ENCODE measurements at places on chromosomes 12 and 14.
A peak's percentile ranks its signal among the peaks of the same experiment; 100 is the strongest.

- peak overlapping the region; percentile 90 for H3K27ac ChIP-seq
- peak overlapping the region; percentile 76 for H3K4me3 ChIP-seq
- H3K27me3 ChIP-seq: no peaks in the 10 kb centered on the region
- H3K36me3 ChIP-seq: peaks cover 15% of the 10 kb centered on the region
- DNase-seq: peak; percentile 77
These were observed 738 bp downstream of the CKAP4 start for GRCh38 chr12:106246891-106247673.

- DNase-seq: peak; percentile 44
- no peaks in the 10 kb centered on the region for H3K36me3 ChIP-seq
- no peak overlapping the region for H3K4me3 ChIP-seq
- peak overlapping the region; percentile 79 for H3K27ac ChIP-seq
- H3K27me3 ChIP-seq: no peaks in the 10 kb centered on the region
These were observed 74.3 kb downstream of the SSPN start for GRCh38 chr12:26269562-26270284.

DNA sequence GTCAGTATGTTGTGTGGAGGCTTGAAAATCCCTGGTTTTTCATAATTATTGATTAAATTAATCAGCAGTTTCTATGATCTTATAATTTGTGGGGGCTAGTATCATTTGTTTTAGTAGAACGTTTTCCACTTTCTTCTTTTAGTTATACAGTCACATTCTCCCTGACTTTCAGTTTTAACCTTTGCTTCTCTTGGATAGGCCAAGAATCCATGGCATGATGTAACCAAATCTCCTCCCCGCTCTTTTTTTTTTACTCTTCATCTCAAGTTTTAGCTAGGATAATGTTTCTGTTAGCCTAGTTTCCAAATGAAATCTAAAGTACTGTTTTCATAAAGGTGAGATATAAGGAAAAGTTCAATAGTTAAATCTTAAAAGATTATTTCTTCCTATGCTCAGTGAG lies 106.5 kb downstream of the TMEM117 start:
- no peaks in the 10 kb centered on the region for H3K4me1 ChIP-seq
- H3K27ac ChIP-seq: no peak overlapping the region
- no peaks in the 10 kb centered on the region for H3K36me3 ChIP-seq

DNA sequence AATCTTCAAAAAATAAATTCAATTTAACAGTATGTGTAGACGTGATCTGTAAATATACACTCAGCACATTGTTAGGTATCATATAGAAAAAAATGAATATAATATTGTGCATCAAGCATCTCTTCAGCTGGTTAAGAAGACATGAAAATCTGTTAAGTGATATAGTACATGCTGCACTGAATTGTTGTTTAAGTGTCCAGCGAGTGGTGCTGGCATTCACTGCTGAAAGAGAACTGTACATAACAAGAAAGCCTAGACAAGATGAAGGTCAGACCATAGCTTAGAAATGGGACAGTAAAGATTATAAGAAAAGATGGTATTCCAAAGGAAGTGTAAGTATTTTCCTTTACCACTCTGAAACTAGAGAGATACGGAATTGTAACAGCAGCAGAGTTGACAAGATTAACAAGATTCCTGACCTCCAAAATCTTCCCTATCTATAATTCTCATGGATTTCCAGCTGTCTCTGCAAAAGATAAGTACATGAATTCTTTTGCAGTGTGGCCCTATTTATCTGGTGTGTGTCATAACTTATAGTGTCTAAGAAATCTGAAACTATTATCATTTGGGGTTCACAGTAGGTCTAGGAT lies 198.6 kb downstream of the FLRT2 start:
- H3K4me3 ChIP-seq: no peak overlapping the region
- no peaks in the 10 kb centered on the region for H3K36me3 ChIP-seq
- H3K4me1 ChIP-seq: no peaks in the 10 kb centered on the region
- H3K27ac ChIP-seq: no peak overlapping the region
- no peak for DNase-seq

DNA sequence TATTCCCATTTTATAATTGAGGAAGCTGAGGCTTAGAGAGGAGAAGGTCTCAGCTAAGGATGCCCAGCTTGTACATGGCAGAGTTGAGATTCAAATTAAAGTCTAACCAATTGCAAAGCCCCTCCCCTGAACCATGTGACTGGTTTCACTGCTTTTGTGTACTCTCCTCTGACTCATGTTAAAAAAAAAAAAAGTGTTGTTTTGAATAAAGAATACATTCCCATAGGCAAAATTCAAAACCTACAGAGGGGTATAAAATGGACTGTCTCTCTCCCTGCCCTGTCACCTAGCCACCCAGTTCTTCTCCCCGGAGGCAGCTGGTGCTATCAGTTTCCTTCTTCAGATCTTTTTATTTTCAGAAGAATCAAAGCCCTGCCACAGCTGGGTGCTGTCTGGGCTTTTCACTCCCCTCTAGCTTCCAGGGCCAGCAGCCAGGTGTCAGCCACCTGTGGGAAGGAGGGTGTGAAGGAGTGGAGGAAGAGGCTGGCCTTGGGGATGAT lies 5.4 kb downstream of the PSMD9 start:
- no peak overlapping the region for H3K27ac ChIP-seq
- H3K4me1 ChIP-seq: peaks cover 10% of the 10 kb centered on the region
- no peak for DNase-seq
- no peaks in the 10 kb centered on the region for H3K27me3 ChIP-seq
- H3K36me3 ChIP-seq: peaks cover 46% of the 10 kb centered on the region

All from muscle of leg (tissue), 16 donors.